ENCODE measurements at places on chromosomes 3 and 15.

GRCh38 chr3:121722411-121722810 lies 27.1 kb downstream of the GOLGB1 start:
- no peak for DNase-seq

DNA sequence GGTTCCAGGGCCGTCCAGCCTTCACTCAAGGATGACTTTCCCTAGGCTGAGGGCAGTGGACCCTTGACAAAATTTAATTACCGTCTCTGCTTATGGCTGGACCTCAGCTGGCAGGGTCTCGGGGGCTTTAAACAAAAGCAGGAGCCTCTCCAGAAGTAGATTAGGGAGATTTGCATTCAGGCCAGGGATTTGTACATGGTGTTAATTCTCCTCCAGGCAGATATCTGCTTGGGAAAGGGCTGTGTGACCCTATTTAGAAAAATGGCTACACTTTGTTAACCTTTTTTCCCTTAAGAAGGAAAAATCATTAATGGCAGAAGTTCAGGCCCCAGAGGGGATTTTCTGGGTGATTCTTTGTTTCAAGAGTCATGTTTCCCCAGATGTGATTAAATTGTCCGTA lies 329.1 kb upstream of the C2CD4B start:
- DNase-seq: no peak

GRCh38 chr3:177037241-177037640 lies 160.0 kb downstream of the TBL1XR1 start:
- DNase-seq: no peak

GRCh38 chr3:58658508-58658907 lies 8.1 kb downstream of the FAM3D start:
- DNase-seq: no peak

DNA sequence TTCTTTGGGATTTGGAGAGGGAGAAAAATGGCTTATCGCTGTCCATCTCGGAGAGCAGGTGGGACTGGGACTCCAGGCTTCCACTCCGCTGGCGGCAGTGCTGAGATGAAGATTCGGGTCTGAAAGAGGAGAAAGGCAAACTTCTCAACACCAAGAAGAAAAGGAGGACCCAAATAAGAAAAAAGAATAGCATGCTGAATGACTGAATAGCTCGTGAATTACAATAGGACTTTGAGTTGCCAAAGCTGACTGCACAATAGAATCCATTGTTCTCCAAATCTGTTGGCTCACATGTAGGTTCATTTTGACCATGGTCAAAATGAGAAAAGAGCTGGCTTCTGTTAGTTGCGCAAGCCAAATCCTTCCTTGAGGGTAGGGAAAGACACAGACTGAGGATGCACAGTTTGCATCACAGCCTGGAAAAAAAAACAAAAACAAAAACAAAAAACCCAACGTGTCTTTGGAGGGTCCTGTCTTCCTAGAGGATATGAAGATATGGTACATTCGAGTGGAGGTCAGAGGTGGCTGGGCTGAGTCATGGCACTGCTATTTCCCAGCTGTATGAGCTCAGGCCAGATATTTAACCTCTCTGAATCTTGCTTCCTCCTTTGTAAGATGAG lies 59.3 kb upstream of the LMOD3 start:
- no peak for DNase-seq

DNA sequence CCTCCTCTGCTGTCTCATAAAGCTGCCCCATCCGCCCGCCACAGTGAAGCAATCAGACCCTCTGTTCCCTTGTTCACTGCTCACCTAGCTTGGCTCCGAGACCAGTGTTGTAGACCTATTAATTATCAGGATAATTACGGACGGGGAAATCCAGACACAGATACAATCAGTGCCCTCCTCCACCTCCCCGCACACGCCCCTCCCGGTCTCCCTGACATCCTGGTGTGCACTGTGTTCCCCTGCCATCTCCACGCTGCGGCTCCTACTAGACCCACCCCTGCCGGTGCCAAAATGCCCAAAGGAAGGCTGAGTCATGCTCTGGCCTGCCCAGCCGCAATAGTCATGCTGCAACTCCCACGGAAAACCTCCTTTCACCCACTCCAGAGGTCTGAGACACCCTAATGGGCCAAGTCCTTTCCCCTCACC lies 277.3 kb upstream of the TLE3 start:
- no peak for DNase-seq

Data from retinal pigment epithelial cell (primary cell).